ENCODE measurements at places on chromosomes 7 and 10. TPM values are rescaled to one million over a fixed set of nuclear protein-coding genes. Genes with fewer than 3 reads are reported as not detected.

Gene IL6
- total RNA-seq = 1.9 TPM

Gene FAM25G
- total RNA-seq = not detected

Gene TRIM50
- not detected for total RNA-seq

Gene HOXA4
- total RNA-seq = not detected

Gene ECHDC3
- 0.76 TPM for total RNA-seq

Gene NODAL
- total RNA-seq = not detected

Gene C7orf33
- total RNA-seq = not detected

Gene ABCA13
- not detected for total RNA-seq

Gene CLIP2
- 2.7 TPM for total RNA-seq

Gene FOXI2
- total RNA-seq = not detected

Gene ALDH18A1
- 69.5 TPM for total RNA-seq

Gene RASA4B
- total RNA-seq = 10.2 TPM

Gene EXOSC1
- total RNA-seq = 69.0 TPM

Gene BLNK
- not detected for total RNA-seq

Gene SPOCK2
- total RNA-seq = 218 TPM

Gene NUTM2E
- 0.12 TPM for total RNA-seq

Gene EGR2
- total RNA-seq = 66.9 TPM

Gene MKX
- total RNA-seq = 0.38 TPM

Gene LRRC4
- total RNA-seq = 0.74 TPM

Gene UPK3B
- total RNA-seq = 1.6 TPM

Gene DNAAF5
- total RNA-seq = 29.5 TPM

Gene KLF14
- not detected for total RNA-seq

Gene SSC4D
- total RNA-seq = 0.81 TPM

Gene CYP3A5
- total RNA-seq = not detected

Gene FKBP6
- not detected for total RNA-seq

Gene PIP4K2A
- 108 TPM for total RNA-seq

Gene ANXA7
- total RNA-seq = 143 TPM

Gene HOXA10
- total RNA-seq = not detected

Gene C10orf67
- total RNA-seq = 0.07 TPM

Gene KMT2C
- 35.7 TPM for total RNA-seq

Gene SPDYE11
- not detected for total RNA-seq

Gene IMPDH1
- 57.7 TPM for total RNA-seq

Gene CYP26C1
- total RNA-seq = not detected

Gene SCART1
- total RNA-seq = 6.2 TPM

Gene TMEM178B
- 0.81 TPM for total RNA-seq

Gene POM121L12
- not detected for total RNA-seq

Gene RET
- 0.07 TPM for total RNA-seq

Gene TOMM7
- 279 TPM for total RNA-seq

Gene RBM17
- 151 TPM for total RNA-seq

Gene DPP6
- total RNA-seq = not detected

Gene TSPAN33
- 3.3 TPM for total RNA-seq

Gene SBDS
- total RNA-seq = 55.7 TPM

Gene ERV3-1
- 8.2 TPM for total RNA-seq

Gene PIP
- not detected for total RNA-seq

Gene MALRD1
- total RNA-seq = not detected

Gene CPA2
- 0.44 TPM for total RNA-seq

Gene ANKRD16
- total RNA-seq = 6.4 TPM

Gene OR2A1
- total RNA-seq = not detected

Gene TEX47
- not detected for total RNA-seq

Gene GRM8
- not detected for total RNA-seq

Gene CLDN4
- 0.14 TPM for total RNA-seq

Gene PLCE1
- 0.02 TPM for total RNA-seq

Gene OR2A7
- total RNA-seq = 2.2 TPM

Gene CHAT
- total RNA-seq = not detected

Gene ITPRIP
- 16.6 TPM for total RNA-seq

Measured in activated CD4-positive, alpha-beta memory T cell treated with anti-CD3 and anti-CD28 coated beads for 36 hours (primary cell).